Stimulated activated CD8-positive, alpha-beta memory T cell treated with anti-CD3 and anti-CD28 coated beads, Interleukin-4, amount 100 ng/mL, for 1 hour (primary cell): ENCODE measurements at places on chromosomes 3 and 15.

DNA sequence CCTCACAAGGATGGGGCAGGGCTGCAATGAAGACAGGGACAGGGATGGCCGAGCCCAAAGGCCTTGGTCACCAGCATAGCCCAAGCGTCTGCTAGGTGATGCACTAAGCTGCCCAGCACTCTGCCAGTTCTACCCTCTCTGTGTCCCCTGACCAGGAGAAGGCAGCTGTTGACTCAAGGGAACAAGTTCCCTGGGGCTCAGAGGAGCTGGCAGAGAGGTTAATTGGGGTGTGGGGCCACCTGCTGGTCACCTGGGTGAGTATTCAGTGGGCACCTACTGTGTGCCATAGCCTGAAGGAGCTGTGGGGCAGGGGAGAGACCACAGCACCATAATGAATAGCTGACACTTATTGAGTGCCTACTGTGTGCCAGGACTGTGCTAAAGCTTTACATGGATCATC is 22.0 kb upstream of the DOCK3 start:
- DNase-seq = peak; percentile 25

- no peak for DNase-seq
These were observed 158.3 kb downstream of the SLCO3A1 start for GRCh38 chr15:92011611-92012367.

DNA sequence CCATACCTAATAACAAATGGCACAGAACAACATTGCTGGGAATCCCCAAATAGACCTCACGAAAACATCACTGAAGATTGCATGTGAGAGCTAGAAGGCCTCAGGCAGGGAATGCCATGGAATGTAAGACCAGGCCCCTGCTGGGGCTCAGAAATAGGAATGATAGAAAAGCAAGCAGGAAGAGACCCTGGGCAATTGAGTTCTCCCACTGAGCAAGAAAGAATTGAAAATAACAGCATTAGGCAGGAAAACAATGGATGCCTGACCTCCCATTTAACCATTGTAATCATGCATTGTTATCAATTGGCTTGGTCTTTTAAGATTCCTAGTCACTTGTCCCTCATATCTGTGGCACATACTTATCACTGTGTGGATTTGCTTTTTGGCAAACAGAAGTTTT is 581.6 kb downstream of the FHIT start:
- DNase-seq = no peak

DNA sequence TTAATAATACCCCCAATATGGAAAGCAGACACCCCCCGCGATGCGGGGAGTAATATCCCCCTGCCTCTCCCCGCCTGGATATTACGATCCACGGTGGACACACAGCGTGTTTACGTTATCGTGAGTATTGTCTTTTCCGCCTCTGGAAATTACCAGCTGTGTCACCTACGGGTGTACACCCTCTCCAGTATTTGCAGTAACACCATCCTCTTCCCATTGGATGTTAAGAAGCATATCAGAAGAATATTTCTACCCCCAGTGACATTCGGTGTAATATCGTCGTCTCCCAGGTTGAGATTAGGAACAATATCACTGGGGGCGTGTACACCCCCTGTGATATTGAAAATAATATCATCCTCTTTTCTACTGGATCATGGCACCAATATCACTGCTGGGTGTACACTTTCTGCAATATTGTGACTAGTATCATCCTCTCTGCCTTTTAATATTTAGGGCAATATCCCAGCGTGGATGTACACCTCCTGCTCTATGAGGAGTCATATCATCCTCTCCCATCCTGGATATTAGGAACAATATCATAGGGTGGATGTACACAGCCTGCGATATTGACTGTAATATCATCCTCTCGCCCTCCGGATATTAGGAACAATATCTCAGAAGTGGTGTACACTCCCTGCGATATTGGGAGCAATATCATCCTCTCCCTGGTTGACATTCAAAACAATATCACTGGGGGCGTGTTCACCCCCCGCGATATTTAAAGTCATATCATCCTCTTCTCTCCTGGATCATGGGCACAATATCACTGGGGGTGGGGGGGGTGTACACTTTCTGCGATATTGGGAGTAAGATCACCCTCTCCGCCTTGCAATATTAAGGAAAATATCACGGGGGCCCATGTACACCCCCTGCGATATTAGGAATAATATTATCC is 20.3 kb upstream of the BMF start:
- DNase-seq = no peak

DNA sequence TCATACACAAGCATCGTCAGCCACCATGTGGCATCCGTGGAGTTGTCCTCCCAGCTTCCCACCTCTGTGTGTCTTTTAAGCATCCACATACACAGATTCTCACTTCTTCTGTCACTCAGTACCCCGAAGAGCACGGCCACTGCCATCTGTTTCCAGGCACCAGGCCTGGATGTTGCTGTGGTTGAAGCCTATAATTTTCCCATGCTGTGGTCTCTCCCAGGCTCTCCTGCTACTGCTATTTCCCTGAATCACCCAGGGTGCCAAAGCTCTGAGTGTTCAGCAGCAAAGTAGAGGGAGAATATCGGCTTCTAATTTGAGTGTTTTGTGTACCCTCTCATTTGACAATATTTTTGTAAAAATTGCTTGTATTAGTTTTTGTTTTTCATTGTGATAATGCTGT is 265.7 kb downstream of the DIPK2A start:
- DNase-seq = no peak

DNA sequence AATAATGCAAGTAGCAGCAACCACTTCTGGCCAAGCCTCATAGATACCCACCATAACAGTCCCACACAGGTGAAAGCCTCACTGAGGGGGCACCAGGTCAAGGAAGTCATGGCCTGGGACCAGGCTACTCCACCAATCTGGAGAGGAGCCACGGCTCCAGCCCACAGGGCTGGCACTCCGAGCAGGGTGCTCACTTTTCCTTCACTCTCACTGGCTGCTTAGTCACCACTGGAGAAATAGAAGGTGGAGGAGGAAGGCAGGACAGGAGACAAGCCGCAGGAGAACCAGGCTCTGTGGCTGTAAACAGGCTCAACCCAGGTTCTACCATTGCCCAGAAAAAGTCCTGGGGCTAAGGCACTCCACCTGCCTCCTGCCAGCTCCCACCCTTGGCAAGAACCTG is 1.2 kb downstream of the USP19 start:
- no peak for DNase-seq

- DNase-seq = no peak
These were observed 33.6 kb upstream of the LRRC3B start for GRCh38 chr3:26588931-26589330.

- DNase-seq = no peak
These were observed 120.1 kb downstream of the UACA start for GRCh38 chr15:70643106-70643782.

DNA sequence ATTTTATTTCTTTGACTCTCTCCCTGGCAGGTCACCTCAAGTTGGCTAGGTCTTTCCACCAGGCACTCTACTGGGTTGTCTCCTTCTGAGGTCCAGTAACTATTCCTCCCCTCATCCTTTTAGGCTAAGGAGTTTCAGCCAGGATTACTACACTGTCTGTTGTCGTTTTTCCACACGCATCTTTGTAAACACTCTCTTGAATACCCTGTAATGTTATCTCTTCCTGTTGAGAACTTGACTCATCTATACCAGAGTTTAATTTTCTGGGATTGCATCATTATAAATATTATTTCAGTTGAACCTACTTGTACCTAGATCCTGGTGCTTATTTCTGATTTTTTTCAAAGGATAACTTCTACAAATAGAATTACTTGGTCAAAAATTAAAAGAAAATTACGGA is 138.3 kb downstream of the SQOR start:
- no peak for DNase-seq

DNA sequence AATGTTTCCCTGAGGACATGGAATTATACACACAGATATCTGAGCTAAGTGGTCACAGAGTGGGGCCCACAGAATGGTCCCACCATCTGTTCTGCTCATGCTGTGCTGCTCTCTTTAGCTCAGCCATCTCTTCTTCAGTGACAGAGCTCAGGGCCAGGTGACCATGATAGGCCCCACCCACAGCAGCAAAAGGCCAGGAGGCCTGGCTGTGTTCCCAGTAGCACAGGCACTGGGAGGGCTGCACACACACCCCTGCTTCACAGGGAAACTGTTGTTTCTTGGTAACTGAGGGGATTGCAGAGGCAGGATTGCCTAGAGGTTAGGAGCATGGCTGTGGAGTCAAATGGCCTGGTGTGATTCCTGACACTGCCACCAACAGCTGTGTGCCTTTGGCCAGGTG is 4.8 kb upstream of the FBXW12 start:
- no peak for DNase-seq

- no peak for DNase-seq
These were observed 49.6 kb upstream of the TLE3 start for GRCh38 chr15:70147178-70147760.

DNA sequence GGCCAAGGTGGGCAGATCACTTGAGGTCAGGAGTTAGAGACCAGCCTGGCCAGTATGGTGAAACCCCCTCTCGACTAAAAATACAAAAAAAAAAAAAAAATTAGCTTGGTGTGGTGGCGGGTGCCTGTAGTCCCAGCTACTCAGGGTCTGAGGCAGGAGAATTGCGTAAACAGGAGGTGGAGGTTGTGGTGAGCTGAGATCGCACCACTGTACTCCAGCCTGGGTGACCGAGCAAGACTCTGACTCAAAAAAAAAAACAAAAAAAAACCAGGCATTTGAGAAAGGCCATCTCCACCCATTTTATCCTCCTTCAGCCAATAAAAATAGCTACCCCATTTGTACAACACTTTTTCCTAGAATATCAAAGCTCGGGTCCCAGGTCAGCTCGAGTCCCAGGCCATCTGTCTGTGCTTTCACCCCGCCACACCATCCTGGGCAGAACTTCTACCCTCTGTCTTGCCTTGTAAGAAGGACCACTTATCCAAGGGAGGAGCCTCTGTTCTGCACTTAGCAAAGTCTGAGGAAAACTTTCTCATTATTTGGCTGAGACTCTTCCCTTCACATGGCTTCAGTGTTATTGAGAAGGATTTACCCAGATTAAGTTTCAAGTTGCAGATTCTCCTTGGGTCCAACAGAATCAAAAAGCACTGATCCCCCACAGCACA is 99.1 kb downstream of the MESD start:
- no peak for DNase-seq

DNA sequence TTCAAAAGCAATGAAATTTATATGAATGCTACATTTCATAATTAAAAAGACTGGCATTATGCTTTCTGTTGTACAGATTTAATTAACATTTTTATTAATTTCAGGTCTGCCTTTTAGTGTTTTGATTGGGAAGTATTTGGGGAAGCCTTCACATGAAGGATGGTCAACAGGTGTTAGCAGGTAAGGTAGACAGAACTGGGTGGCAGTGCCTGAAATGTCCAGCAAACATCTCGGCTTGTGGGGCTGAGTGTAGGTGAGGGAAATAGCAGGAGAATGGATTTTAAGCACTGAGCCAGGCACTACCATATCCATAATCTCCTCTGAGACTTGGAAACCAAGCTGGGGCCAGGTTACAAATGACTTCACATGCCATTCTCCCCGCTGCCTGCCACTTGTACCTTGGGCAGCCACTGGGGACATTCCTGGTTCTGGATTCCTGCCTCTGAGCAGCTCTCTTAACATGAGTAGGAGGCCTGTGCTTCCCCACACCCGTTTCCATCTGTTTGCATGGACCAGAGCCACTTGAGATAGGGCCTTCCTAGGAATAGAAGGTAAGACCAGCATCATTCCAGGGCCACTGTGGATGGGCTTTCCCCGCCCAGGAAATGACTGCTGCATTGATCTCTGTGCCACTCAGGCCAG is 125.9 kb upstream of the HES1 start:
- DNase-seq = no peak

- DNase-seq = no peak
These were observed 419.4 kb downstream of the RBMS3 start for GRCh38 chr3:29700256-29700655.

- no peak for DNase-seq
These were observed 150.5 kb upstream of the LPP start for GRCh38 chr3:188003188-188004171.

DNA sequence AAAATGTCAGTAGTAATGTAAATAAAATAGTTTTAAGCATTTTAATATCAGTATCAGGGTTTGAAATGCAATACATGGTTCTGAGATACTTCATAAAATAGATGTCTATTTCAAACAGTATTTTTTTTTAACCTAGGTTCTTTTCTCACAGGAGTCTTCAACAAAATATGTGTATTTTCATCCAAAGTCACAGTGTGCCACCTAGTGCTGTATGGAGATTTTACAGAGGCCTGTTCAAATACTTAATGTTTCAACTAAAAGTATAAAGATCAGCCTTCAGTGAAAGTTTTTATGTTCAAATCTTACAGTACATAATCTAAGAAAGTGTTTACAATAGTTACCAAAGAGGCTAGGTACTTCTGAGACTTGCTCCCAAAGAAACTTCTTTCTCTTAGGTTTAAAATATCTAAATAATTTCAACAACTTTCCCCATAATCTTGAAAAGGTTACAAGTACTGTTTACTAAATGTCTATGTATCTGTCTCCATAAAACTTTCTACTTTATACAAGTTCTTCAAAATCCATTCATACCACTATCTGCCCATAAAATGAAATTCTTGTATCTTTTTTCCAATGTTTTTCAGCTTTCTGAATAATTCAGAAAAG is 38.3 kb downstream of the SCAPER start:
- no peak for DNase-seq

DNA sequence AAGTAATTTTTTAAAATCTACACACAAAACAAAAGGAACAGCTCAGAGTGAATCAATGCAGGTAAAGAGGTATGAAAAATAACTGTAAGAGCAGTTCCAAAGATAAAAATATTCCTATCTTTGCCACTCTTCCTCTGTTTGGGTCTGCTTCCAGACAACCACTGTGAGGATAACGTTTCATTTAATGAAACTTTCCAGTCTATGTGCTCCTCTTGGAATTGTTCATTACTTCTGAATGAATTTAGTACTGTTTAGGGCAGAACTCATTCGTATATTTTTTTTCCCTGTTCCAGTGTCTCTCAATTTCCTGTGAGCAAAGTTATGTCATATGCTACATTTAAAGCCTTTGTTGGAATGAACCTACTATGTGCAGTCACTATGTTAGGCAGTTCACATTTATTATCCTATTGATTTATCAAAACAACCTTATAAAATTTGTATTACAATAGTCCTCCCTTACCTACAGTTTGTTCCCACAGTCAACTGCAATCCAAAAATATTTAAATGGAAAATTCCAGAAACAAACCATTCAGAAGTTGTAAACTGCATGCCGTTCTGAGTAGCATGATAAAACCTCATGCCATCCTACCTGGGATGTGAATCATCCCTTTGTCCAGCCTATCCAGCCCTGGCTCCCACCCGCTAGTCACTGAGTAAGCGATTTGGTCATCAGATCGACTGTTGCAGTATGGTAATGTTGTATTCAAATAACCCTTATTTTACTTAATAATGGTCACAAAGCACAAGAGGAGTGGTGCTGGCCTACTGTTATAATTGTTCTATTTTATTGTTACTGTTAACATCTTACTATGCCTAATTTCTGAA is 98.1 kb downstream of the TMCC1 start:
- no peak for DNase-seq

GRCh38 chr3:14827776-14828175 is 9.0 kb downstream of the FGD5 start:
- DNase-seq = no peak

DNA sequence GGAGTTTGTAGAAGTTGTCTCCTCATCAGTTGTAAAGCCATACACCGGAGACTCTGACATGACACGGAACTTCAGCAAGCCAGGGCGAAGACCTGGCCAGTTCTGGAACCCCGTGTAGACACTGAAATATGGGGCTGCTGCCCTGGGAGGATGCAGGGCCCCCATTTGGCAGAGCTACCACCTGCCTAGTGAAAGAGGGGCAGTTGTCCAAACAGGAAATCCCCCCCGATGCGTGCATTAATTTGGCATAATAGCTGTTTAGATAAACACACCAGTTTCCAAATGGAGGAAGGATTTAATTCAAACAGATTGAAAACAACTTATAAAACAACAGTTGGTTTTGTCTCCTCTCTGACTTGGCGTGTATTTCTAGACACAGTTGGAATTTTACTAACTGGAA is 357.2 kb downstream of the GABRG3 start:
- DNase-seq = no peak
